ENCODE measurements at places on chromosomes 7 and 10.

GRCh38 chr7:69448071-69448470 lies 150.2 kb upstream of the AUTS2 start:
- DNase-seq, result no peak

DNA sequence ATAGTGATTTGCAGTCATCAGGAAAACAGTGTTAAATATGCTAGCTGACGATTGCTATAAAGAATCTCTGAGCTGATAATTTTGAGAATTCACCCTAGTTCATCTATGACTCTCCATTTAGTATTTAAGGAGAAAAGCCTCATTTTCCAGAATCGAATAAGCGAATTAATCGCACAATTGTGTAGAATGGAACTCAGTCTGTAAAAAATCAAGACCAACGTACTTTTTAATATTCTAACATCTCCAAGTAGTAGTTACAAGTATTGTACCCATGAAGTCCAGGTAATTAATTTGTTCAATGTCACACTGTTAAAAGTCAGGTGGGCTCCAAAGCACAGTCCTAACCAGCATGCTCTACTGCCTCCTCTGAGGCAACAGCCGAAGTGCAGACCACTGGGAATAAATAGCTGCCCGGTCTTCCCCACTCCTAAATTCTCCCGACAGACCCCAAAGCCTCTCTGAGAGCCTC lies 380 bp upstream of the AGBL3 start:
- DNase-seq, result no peak

DNA sequence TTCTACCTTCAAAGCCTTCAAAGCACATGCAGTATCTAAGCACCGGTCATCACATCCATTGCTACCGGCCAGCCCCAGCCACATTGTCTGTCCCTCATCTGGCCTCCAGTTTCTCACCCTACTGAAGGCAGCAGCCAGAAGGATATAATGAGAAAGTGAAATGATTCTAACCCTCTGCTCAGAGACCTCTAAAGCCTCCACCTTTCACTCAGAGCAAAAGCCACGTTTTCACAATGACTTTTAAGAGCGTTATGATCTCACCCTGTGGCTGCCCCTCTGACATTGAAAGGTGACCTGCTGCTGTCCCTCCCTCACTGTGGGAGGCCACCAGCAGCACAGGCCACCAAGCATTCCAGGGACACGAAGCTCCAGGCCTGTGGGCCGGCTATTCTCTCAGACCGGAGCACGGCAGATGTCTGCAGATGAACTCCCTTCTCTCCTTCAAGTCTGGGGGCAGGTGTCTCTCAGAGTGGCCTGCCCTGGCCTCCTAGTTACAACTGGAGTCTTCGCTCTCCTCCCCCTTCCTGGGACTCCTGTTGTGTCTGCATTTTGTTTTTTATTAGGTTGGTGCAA lies 94.9 kb upstream of the EEPD1 start:
- DNase-seq, result no peak

DNA sequence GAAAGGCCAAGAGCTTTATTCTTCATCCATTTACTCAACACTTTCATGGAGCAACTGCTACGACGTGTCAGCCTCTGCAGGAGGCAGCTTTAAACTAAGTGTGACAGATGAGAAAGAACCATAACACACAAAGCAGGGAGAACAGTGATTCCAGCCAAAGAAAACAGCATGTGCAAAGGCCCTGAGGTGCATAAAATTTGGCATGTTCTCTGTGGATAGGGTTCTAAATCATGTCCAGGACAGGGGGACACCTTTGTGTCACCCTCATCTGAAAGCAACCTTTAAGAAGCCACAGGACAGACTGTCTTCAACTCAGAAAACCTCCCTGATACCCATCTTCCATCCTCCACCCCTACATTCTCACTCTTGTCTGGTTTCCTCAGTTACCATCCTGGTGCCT lies 116.6 kb downstream of the KCNMA1 start:
- no peak for DNase-seq

- DNase-seq, result no peak
Measured at GRCh38 chr10:8331387-8331786, 276.9 kb downstream of the GATA3 start.

GRCh38 chr10:84826704-84827103 lies 498.3 kb downstream of the CCSER2 start:
- no peak for DNase-seq

DNA sequence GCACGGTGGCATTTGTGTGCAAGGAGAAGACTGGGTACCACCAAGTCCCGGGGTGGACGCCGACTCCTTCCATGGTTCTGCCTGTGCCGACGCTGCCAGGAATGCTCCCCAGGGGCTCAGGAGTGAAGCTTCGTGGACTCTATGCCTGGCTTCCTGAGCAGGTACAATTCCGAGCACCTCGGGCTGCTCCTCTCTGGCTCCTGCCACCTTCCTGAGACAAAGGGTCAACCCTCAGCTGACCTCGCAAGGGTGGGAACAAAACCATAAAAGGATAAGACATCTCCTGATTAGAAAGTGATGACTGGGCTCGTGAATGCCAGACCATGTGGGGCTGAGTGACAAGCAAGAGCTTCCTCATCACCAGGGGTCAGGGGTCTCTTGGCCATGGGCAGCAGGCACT lies 31.8 kb downstream of the CALML3 start:
- DNase-seq, result no peak

GRCh38 chr10:93245147-93245546 lies 171.5 kb downstream of the CYP26A1 start:
- DNase-seq, result no peak

- no peak for DNase-seq
Measured at GRCh38 chr10:23367896-23368595, 23.4 kb upstream of the C10orf67 start.

DNA sequence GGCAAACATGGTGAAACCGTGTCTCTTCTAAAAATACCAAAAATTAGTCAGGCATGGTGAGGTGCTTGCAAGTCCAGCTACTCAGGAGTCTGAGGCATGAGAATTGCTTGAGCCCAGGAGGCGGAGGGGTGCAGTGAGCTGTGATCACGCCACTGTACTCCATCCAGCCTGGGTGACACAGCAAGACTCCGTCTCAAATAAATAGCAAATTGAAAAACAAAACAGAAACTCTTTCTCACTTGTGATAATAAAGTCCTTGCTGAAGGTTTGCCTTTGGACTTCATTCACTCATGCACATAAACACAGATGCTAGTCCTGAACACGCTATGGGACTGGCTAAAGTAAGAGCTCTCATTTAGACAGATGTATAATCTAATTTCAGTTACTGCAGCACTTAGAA lies 37.6 kb downstream of the ANK3 start:
- no peak for DNase-seq

DNA sequence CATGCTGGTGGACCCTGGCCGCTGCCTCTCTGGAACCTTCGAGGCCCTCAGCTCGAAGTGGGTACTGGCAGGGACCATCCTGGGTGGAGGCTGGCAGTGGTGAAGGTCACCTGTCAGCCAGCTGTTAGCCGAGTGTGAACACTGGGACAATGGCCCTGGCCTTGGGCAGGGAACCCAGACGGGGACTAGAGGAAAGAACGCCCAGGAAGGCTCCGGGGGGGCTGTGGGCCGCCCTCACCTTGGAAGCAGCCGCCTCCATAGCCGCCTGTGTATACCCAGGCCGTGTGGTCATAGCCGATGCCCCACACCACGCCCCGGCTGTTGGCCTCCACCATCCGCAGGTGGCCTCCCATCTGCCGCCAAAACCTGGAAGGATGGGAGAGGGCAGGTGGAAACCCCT lies 17.6 kb downstream of the BHLHA15 start:
- no peak for DNase-seq

GRCh38 chr7:108102671-108103312 lies 27.4 kb downstream of the LAMB4 start:
- no peak for DNase-seq

- peak; percentile 34 for DNase-seq
Measured at GRCh38 chr7:55977831-55978230, 13.4 kb downstream of the NIPSNAP2 start.

- no peak for DNase-seq
Measured at GRCh38 chr7:131726031-131726430, 169.6 kb upstream of the PODXL start.

- DNase-seq, result no peak
Measured at GRCh38 chr7:108197371-108198091, 67.4 kb upstream of the LAMB4 start.

DNA sequence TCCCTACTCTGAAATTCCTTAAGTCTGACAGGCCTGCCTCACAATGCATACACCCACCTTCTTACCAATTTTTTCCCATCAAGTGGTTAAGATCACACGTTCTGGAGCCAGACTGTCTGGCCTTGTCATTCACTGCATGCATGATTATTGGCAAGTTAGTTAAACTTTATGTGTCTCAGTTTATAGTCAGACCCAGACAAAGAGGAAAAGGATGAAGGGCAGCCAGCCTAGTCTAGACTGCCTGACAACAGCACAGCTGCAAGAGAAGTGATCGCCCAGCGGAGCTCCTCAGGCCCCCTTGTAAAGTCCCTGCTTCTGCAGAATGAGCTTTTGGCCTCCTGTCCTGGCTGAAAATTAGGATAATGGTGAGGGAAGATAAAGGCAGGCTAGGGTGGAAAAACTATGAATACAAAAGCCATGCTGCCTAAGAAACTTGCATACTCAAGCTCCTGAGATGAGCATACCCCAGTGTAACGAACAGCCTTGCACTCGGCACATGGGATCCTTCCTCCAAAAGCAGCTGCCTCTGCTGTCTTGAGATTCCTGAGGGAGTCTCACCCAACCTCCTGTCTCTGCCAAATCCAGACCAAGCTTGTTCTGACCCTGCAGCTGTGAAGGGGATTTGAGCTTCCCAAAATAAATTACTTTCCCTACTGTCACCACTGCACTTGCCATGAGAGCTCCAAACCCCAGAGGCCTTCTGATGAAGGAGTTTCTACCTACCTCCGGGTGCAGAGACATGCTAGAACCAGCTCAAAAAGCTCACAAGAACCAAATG lies 26.7 kb upstream of the MRLN start:
- peak; percentile 53 for DNase-seq

GRCh38 chr10:97761331-97761865 lies 10.4 kb downstream of the SFRP5 start:
- DNase-seq, result no peak

DNA sequence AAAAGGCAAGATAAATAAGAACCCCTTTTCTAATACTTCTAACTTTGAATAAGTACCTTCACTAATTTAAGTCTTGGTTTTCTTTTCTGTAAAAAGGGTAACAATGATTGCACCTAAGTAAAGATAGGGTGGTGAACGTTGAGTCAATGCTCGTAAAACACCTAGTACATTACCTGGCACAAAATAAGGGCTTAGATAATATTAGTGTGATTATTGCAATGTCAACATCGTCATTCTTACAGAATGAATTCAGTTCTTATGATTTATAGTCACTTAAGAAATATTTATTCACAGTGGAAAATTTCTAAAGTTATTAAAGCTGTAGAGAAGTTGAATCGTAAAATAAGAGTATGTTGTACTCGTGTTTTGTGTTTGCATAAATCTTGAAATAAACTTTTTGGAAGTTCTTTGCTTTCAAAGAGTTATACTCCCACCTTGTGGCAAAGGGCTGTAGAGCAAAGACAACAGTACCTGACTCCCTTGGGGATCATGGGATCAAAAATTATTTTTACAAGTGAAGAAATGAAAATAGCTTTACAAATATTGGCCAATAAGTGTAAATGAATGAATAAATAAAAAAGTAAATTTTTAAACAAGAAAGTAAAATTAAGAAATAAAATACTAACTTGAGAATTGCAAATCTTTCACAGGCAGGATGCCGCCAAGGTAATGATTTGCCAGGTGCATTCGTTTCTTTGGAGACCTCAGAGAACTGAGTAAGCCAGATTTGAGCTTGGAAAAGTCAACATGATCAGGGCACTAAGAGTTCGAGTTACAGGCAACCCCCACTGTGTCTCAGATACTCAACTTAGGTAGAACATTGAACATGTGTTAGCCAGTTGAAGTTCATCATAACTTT lies 285.8 kb upstream of the CACNA2D1 start:
- DNase-seq, result no peak

GRCh38 chr10:123759501-123760031 lies 93.4 kb downstream of the GPR26 start:
- DNase-seq, result no peak

GRCh38 chr10:122544493-122544892 lies 16.1 kb upstream of the DMBT1 start:
- no peak for DNase-seq

- no peak for DNase-seq
Measured at GRCh38 chr10:1651270-1651966, 85.9 kb downstream of the ADARB2 start.

- no peak for DNase-seq
Measured at GRCh38 chr10:6840201-6840691, 260.2 kb upstream of the PRKCQ start.

DNA sequence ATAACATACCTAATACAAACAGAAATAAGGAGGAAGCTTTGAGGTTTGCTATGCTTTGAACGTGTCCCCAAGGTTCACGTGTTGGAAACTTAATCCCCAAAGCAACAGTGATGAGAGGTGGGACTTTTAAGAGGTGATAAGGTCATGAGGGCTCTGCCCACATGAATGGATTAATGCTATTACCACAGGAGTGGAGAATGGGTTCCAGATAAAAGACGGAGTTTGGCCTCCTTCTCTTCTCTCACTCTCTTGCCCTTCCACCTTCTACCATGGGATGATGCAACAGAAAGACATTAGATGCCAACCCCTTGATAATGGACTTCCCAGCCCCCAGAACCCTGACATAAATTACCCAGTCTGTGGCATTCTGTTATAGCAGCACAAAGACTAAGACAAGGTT lies 9.6 kb downstream of the ITGB1 start:
- DNase-seq, result no peak

DNA sequence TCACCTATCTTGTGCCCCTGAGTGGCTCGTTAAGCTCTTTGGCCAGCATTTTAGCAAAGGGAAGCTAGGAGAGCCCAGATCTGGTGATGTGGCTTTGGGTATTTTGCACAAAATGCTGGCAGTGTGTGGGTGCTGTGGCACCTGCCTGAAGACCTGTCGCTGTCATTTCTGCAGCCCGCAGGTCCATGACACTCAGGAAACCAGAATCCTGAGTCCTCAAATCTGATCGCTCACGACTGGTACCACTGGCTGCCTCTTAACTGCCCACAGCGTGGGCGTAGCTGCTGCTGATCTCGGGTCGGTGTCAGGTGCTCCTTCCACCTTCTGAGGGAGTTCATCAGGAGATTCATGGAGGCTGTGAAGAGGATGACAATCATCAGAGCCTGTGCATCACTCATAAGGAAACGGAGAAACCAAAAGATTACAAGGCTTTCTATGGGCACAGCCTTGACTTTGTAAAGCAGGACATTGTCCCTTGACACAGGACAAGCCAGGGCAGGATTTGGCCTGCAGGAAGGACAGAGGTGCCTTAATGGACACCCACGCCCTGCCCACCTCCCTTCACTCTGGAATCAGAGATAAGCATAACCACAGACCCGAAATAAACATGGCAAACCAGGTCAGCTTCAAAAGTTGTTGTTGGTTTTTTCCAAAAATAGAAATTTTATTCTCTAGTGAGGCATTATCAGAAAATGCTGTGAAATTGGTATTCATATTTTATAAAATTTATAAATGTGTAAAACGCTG lies 71.0 kb upstream of the STK17A start:
- DNase-seq, result no peak

GRCh38 chr10:93481637-93482144 lies 443 bp downstream of the MYOF start:
- no peak for DNase-seq

GRCh38 chr10:89632824-89633223 lies 12.2 kb downstream of the PANK1 start:
- no peak for DNase-seq

GRCh38 chr7:2166625-2167280 lies 66.0 kb downstream of the MAD1L1 start:
- no peak for DNase-seq

Data from skeletal muscle cell (primary cell).